ENCODE measurements at places on chromosomes 3 and 15. TPM values are rescaled to one million over a fixed set of nuclear protein-coding genes. Genes with fewer than 3 reads are reported as not detected.

The PARP9 gene
- total RNA-seq, result 48.8 TPM

The KLHL6 gene
- 20.9 TPM for total RNA-seq

The CLSTN2 gene
- 0.61 TPM for total RNA-seq

The CIAO2A gene
- total RNA-seq, result 79.1 TPM

The PRSS50 gene
- 0.05 TPM for total RNA-seq

The CLDND1 gene
- 65.2 TPM for total RNA-seq

GRCh38 chr3:52007291-52007690, 11.6 kb upstream of the RPL29 start:
- no peak for DNase-seq

DNA sequence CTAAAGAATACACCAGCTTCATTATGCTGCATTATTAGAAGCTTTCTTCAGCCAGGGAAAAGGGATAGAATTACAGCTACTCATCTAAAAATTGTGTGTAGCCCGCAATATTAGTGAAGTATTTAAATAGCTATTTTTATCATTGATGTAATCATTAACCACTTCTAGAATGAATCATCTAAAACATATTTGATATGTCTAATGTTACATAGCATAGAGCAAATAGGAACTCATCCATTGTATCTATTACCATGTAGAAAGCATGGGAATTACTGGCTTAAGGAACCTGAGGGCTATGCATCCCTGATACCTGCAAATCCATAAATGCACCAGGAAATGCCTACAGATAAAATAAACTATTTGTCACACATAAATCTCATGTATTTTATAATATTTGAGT, 54.5 kb upstream of the VGLL3 start:
- no peak for DNase-seq

DNA sequence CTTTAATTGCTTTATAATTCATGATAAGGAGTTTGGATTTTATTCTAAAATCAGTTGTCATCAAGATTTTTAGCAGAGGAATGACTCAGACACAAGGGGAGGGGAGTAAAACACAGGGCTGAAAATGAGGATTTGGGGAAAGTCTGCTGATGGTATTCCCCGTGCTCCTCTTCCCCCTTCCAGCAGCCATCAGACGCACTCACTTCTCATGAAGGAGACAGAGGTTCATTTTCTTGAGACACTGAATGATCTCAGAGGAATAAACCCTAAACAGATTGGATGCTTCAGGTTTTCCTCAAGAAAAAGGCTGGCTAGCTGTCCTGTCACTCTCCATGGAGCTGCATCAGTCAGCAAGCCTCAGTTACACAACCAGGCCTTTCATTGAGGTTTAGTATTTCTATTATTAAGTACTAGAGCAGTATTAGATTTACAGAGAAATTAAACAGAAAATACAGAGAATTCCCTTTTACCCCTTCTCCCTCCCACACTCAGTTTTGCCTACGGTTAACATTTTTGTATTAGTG, 166.4 kb downstream of the C3orf70 start:
- DNase-seq, result no peak

DNA sequence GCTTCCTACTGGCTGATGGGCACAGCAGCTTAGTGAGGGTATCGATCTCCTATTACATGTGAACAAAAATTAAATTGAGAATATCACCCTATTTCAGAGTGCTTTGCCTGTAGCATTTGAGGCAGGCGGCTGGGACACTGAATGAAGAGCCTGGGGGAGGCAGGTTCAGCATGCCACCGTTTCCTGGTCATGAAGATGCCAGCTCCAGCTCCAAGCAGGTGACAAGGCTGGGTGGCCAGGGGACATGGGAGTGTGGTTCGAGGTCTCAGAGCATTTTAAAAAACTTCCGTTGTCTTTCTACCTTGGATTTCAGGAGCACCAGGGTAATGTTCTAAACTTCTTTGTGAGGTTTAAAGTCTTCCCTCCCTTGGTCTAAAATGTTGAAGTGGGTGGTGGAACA, 158.2 kb downstream of the RPLP1 start:
- no peak for DNase-seq

DNA sequence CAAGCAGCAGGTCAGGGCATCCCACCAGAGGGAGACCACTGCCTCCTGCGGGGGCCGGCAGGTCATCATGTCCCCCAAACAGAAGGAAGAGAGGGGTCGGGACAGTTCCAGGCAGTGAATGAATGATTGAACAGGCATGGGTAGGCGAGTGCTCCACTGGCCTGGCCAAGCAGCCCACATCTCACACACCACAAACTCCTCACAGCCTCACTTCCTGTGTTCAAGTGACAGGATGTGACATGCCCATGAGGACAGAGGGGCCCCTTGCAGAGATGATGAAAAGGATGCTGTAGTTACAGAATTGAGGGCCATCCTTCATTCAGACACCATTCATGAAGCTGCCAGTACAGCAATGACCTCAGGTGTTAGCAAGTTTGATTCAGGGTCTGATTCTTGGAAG, 3.7 kb downstream of the IQSEC1 start:
- DNase-seq, result no peak

DNA sequence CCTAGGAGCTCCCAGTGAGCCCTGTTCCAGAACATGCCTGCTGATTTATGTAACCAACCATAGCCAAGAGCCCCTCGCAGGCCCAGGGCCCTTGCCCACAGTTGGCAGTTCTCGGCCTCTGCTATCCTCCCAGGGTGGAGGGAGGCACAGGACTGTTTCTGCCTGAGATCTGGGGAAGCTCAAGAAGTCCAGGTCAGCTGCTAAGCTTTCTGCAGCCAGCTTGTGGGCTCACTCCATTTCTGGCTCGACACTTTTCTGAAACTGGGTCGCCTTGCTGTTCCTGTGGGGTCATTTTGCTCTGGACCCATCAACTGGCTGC, 72.5 kb upstream of the HERC1 start:
- DNase-seq, result no peak

GRCh38 chr3:167187221-167187620, 192.9 kb downstream of the ZBBX start:
- DNase-seq, result no peak

- no peak for DNase-seq
Measured at GRCh38 chr3:162865466-162865865, 1368.9 kb downstream of the OTOL1 start.

DNA sequence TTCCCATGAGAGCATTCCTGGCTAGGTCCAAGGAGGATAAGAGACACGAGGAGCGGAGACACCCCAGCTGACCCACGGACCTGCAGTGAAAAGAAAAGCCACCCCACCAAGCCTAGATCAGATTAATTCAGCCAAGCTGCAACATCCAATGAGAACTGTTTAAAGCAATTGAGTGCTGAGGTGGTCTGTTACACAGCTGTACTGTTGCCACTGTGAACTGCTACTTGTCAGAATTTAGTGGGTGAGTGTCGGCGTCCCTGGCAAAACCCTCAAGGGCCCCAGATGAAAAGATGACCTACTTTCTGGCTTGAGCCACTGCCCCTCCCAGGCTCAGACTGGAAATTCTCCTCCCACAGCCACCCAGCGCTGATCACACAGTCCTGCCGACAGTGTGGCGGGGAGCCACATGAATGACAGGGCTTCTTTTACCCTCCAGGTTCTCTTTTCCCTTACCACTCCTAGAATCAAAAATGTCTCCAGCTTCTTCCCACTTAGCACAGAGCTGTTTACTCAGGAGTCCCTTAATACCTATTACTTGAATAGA, 26.4 kb upstream of the KBTBD12 start:
- DNase-seq, result no peak

- DNase-seq, result no peak
Measured at GRCh38 chr3:191353022-191353777, 22.9 kb upstream of the UTS2B start.

DNA sequence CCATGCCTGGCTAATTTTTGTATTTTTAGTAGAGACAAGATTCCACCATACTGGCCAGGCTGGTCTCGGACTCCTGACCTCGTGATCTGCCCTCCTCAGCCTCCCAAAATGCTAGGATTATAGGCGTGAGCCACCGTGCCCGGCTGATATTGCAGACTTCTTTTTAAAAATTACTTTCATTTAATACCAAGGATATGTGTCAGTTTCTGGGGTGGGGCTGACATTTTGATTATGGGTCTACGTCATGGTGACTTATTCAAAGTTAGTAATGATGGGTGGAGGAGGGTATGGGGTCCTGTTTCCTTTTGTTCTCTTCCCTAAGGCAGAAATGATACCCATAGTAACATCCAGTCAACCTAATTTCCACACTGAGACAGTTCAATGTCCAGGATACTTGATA, 34.7 kb downstream of the GBE1 start:
- no peak for DNase-seq

- DNase-seq, result no peak
Measured at GRCh38 chr3:127170814-127171213, 22.1 kb upstream of the PRR23E start.

- no peak for DNase-seq
Measured at GRCh38 chr3:169529013-169529412, 134.5 kb downstream of the MECOM start.

DNA sequence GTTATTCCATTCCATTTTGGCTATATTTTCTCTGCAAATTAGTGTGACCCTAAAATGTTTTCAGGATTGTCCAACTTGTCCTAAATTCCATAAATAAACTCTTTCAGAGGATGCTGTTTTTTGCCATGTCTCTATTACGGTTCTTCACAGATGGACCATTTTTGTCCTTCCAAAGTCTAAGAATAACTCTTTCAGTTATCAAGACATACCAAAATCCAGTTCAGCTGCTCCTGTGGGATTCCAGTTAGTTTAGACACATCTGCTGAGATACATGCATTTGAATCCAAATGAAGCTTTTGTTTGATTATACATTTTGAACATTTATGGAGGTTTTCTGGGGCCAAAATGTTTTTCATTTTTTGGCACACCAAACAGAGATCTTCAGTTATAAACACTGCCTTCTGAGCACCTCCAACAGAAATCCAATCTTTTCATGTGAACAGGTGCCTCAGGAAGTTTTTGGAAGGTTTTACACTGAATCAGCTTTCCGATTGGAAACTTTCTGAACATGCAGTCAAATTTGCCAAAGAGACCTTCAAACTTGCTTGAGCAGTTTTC, 80.7 kb downstream of the TIGIT start:
- DNase-seq, result no peak

- DNase-seq, result no peak
Measured at GRCh38 chr3:62172199-62172598, 201.2 kb downstream of the FEZF2 start.

DNA sequence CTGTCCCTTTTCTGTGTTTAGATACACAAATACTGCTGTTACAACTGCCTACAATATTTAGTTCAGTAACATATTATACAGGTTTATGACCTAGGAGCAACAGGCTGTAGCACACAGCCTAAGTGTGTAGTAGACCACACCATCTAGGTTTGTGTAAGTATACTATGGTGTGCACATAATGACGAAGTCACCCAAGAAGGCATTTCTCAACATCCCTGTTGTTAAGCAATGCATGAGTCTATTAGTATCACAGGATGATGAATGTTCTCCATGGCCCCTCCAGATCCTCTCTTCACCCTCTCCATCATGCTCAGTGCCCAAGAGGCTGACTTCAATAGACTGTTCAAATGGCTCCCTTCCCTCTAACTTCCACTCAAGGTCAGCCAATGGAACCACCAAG, 14.6 kb upstream of the SEC62 start:
- DNase-seq, result no peak

DNA sequence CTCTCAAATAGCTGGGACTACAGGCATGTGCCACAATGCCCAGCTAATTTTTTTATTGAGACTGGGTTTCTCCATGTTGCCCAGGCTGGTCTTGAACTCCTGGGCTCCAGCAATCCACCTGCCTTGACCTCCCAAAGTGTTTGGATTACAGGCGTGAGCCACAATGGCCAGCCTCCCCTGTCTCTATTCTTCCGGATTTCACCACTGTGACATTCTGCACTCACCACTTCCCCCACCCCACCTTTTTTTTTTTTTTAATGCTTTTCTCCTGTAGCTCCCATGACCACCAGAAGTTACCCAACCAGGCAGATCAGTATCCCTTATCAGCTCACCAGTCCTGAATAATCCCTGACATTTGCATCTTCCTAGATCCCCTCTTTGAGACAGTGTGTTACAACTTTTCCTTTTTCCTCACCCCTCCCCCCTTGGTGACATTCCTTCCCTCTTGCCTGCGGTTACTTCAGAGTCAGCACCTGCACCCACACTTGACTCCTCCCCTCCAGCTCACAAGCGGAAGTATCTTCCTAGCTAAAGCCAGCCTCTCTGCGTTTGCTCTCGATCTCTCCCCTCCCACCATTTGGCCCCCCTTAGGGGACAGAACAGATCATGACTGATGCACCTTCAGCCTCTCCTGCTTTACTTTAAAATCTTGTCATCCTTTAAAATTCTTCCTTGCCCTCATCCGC, 13.5 kb upstream of the ZNF592 start:
- DNase-seq, result peak; percentile 92

DNA sequence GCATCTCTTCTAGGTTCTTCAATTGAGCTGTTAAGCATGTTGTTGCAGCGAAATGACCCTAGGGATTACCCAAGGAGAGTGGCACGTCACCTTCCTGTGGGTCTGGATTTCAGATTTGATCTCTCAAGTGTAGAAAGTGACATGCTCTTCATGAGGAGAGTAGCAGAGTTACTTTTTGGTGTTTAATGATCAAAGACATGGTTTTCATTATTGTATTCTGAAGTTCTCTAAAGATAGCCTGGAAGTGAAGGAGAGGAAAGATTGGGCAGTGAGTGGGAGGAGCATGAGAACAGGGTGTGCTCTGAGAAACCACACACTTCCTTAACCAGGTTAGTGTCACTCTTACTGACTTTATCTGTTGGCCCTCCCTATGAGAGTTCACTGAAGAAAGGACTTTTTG, 153.6 kb downstream of the AKAP13 start:
- DNase-seq, result no peak

GRCh38 chr15:51195459-51195858, 100.8 kb upstream of the TNFAIP8L3 start:
- no peak for DNase-seq

- DNase-seq, result no peak
Measured at GRCh38 chr3:142433110-142433509, 14.7 kb downstream of the XRN1 start.

- no peak for DNase-seq
Measured at GRCh38 chr15:47565949-47566348, 151.4 kb upstream of the SEMA6D start.

DNA sequence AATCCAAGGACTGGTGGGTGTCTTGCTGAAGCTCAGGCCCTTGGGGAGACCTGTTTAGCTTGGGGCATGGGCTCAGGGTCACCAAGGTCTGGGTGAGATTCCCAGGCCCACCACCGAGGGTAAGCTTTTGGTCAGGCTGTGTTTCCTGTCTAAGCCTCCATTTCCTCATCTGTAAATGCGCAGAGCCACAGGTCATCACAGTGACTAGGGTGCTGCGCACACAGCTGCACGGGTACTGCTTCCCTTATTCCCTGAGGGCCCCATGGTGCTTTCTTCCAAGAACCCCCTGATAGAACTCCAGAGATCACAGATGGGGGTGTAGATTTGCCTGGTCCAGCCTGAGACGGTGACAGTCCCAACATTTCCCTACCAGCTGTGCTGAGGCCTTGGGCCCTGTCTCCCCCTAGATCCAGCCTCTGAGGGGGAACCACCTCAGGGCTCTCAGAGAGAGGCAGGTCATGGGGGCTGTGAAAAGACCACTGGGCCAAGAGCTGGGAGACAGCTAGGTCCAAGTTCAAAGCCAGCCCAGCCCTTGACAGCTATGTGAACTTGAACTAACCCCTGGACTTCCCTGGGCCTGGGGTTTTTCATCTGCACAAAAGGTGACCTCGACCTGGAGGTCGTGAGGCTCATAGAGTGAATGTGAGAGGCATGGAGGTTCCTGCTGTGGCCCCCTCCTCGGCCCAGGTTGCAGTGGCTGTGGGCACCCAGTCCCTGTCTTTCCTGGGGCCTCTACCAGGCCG, 60.7 kb downstream of the SEMA3G start:
- no peak for DNase-seq

- DNase-seq, result no peak
Measured at GRCh38 chr3:62677926-62678325, 197.3 kb downstream of the CADPS start.

All from thymus (tissue), 14 donors.